HFFc6 (cell line): ENCODE measurements at places on chromosomes 11 and 22. TPM values are rescaled to one million over a fixed set of nuclear protein-coding genes. Genes with fewer than 3 reads are reported as not detected.

The TTC36 gene
- 0.34 and 0.60 TPM in 2 replicates for total RNA-seq

The APOC3 gene
- total RNA-seq = not detected in 3 replicates

The APOA1 gene
- not detected in 3 replicates for total RNA-seq

The TRIM29 gene
- total RNA-seq = 1.2 to 3.0 TPM (median 1.7 TPM) in 3 replicates

GRCh38 chr22:39773976-39774539 is 119.5 kb downstream of the ENTHD1 start:
- H3K27me3 ChIP-seq = peaks cover 7% of the 10 kb centered on the region
- 0 out of 2 replicates have a peak, but pooled peaks cover 7% of the 10 kb centered on the region for H3K4me1 ChIP-seq
- H3K4me3 ChIP-seq = no peak overlapping the region
- no peaks in the 10 kb centered on the region for H3K36me3 ChIP-seq
- DNase-seq = no peak

DNA sequence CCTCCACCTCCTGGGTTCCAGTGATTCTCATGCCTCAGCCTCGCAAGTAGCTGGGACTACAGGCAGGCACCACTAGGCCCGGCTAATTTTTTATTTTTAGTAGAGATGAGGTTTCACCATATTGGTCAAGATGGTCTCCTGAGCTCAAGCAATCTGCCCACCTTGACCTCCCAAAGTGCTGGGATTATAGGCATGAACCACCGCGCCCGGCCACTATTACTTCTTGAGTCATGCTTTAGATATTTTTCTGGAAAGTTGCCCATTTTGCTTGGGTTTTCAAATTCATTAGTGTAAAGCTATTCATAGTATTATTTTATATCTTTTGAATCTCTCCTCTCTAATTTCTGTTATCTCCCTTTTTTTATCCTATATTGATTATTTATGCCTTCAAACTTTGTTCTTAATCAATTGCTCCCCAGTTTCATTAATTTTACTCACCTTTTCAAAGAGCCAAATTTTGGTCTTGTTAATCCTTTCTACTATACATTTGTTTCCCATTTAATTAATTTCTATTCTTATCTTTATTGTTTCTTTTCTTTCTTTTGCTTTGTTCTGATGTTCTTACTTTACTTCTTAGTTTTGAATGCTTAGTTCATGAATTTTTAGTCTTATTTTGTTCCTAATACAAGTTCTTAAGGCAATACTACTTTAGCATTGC is 10.3 kb upstream of the RAC2 start:
- H3K36me3 ChIP-seq = no peaks in the 10 kb centered on the region
- H3K4me1 ChIP-seq = peaks cover 37% of the 10 kb centered on the region
- peaks cover 9% of the 10 kb centered on the region for H3K27me3 ChIP-seq
- no peak overlapping the region for H3K27ac ChIP-seq
- H3K4me3 ChIP-seq = peak overlapping the region; percentile 0; the same call in 1 of the 2 replicates
- peak; percentile 67 for DNase-seq

DNA sequence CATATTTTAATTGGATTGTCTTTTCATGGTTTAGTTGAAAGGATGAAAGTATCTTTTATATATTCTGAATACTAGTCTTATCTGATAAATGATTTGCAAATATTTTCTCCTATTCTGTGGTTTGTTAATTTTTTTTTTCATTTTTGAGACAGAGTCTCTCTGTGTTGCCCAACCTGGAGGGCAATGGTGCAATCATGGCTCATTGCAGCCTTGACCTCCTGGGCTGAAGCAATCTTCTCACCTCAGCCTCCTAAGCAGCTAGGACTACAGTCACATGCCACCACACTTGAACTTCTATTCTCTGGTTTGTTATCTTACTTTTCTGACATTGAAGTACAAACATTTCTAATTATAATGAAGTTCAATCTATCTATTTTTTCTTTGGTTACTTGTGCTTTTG is 30.0 kb upstream of the FAR1 start:
- no peak for DNase-seq
- H3K27me3 ChIP-seq = no peaks in the 10 kb centered on the region; the same call in 1 of the 2 replicates
- no peaks in the 10 kb centered on the region for H3K4me1 ChIP-seq
- H3K4me3 ChIP-seq = no peak overlapping the region
- no peak overlapping the region for H3K27ac ChIP-seq
- no peaks in the 10 kb centered on the region for H3K36me3 ChIP-seq

DNA sequence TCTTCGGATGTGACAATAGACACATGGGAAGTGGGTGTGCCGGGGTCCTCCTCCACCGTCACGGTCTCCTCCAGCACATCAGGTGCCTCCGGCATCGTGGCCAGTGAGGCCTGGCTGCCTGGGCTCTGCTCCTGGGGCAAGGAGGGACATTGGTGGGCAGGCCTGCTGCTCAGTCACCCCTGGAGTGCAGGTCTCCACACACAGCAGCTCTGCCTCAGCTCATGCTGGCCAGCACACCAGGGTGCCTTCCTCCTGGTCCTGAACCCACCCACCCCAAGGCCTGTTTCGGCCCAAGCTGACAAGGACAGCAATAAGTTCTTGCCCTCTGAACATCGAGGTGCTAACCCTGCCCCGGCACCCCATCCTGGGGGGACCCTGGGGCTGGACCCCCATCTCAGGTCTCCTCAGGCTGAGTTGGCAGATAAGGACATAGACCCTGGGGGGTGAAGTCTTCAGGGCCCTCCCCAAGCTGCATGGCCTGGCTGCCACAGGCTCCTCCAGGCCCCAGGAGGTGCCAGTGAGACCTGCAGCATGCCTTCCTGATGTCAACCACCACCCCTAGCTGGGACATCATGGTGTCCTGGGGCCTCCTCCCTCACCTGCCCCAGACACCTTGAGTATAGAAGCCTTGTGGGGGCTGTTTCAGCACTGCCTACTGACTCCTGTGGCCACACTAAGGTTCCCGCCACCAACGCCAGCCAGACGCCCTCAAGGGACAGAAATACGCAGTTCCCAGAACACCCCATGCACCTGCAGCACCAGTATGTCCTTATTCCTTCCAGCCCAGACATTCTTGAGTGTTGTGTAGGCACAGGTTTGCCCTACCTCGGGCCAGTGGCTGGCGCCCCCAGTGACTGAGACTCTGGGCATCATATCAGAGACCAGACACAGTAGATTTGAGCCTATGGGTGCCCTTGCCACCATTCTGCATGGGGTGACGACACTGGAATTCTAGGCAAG is 34.4 kb downstream of the ARVCF start:
- no peak for DNase-seq
- no peaks in the 10 kb centered on the region for H3K36me3 ChIP-seq
- peaks cover 16% of the 10 kb centered on the region for H3K4me1 ChIP-seq

DNA sequence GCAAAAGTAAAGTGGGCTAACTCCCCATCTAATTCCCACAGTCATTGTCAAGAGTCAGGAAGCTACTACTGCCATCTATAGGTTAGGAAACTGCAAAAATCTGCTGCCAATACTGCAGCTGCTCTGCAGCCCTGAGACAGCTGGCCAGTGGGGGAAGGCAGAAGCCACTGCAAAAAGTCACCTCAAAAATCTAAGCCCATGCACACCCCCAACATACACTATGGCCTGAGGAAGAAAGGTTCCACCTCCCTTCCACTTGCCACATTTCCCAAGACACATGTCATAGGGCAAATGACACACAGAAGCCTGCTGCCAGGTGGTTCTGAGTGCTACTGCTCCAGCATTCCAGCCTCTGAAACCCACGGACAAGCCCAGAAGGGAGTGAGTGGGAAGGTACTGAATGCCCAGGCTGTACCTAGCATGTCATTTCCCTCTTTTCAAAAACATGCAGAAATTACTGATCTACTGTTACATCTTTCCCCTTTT is 36.9 kb downstream of the DGCR2 start:
- peak overlapping the region; percentile 62 for H3K27ac ChIP-seq
- peak overlapping the region; percentile 32; the same call in 1 of the 2 replicates for H3K4me3 ChIP-seq
- peaks cover 16% of the 10 kb centered on the region for H3K36me3 ChIP-seq
- peaks cover 24% of the 10 kb centered on the region for H3K4me1 ChIP-seq
- peak; percentile 36 for DNase-seq

DNA sequence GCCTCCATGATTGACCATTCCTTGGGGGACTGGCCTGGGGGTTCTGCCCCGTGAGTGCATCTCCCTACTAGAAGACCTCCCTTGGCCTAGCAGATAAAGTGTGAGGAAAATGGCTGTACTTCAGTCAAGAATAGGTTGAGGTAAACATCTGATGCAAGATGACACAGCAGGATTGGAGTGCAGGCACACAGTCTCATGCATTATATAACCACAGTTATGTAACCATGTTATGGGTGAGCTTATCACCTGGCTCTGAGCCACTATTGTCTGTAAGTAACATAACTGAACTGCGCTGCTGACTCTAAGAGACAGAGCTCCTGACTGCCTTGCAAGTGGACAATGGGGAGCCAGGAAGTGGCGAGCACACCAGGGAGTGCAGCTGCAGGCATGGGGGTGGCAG is 378.7 kb upstream of the ANO5 start:
- H3K36me3 ChIP-seq = no peaks in the 10 kb centered on the region
- no peaks in the 10 kb centered on the region for H3K27me3 ChIP-seq
- no peak overlapping the region for H3K4me3 ChIP-seq
- no peaks in the 10 kb centered on the region for H3K4me1 ChIP-seq

DNA sequence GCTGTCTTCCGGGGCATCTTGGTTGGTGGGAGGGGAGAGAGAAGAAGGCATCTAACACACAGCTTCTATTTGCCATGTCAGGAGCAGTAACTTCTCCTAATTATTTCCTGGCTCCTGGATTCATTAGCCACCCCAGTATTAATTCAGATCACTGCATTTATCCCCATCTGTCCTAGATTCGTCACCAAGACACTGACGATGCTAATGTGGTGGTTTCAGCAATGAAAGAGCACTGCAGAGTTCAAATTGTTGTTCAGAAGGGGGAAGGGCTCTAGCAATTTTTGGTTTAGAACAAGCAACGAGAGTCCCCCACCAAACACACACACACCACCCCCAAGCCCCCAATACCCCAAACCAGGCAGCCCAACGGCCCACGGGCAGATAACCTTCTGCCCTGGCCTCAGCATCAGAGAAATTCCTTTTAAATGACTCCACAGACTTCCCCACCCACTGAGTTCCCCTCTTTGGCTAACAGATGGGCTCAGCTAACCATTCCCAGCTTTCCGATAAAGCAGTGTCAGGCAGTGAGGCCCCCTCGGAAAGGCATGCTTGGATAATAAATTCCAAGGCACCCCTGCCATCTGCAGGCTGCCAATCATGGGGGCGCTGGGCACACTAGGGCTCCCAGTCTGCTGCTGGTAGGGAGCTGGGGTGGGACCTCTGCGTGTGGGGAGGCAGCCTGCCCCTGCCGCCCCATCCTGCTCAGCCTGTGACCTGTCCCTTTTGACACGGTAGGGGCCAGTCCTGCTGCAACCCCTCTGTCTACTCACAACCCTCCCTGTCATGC is 453.5 kb downstream of the MIAT start:
- no peak for DNase-seq
- peaks cover 75% of the 10 kb centered on the region for H3K4me1 ChIP-seq
- peaks cover 10% of the 10 kb centered on the region for H3K27me3 ChIP-seq
- H3K36me3 ChIP-seq = peaks cover 5% of the 10 kb centered on the region; the same call in 1 of the 2 replicates
- peak overlapping the region; percentile 27 for H3K4me3 ChIP-seq
- H3K27ac ChIP-seq = no peak overlapping the region

DNA sequence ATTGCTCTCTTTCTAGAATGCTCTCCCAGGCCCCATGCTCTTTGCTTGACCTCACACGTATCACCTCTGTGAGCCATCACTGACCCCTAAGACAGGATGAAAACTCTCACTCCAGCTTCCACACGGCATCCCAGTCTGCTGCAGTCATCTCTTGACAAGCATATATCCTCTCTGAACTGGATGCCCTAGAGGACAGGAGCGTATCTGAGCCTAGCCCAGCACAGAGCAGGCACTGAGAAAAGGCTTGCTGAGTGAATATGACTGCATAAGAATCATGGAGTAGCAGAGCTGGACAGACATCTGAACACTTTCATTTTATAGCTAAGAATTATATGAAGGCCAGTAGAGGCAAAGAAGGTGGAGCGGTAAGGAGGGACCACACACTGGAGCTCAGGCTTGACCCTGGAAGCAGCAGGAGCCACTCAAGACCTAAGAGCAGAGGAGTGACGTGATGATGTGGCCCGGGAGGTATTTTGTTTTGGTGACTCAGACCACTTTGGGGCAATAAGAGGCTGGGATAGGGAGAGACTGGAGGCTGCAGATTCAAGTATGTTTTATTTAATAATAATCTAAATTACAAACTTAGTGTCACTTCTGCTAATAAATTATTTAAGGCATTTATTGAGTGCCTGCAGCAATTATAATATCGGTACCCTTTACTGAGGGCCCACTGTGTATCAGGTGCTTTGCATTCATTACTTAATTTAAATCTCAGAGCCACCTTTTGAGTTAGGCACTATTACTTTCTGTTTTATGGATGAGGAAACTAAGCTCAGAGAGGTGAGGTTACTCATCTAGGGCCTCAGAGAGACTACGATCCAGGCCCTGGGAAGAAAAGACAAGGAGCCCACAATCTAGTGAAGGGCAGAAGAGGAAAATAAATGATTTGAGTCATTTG is 42.6 kb downstream of the MAP6 start:
- DNase-seq = peak; percentile 74
- H3K36me3 ChIP-seq = no peaks in the 10 kb centered on the region
- H3K4me3 ChIP-seq = peak overlapping the region; percentile 47
- peaks cover 40% of the 10 kb centered on the region for H3K4me1 ChIP-seq

DNA sequence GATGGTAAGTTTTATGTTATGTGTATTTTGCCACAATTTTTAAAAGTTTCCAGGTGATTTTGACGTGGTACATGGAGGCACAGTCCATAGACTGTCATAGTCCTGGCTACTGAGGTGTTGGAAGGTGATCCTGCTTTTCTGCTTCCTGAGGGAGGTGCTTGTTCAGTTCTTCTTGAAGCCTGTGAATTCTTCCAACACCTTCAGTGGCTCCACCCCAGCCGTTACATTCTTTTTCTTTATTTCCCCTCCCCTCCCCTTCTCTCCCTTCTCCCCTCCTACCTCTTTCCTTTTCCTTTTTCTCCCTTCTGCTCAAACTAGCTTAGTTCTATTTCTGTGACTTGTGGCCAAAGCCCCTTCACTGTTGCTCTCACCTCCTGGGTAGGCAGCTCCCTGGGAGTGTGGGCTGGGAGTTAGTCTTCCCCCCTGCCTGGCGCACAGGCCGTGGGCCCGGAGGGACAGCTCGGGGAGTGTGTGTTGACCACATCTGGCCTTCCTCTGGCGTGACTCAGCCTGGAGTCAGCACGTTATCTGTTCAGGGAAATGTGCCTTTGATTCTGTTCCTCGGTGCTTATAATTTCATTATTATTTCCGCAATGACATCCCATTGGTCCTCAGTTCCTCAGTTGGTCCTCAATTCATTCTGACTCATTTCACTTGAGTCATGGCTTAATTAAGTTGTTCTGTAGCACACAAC is 566.2 kb downstream of the TBC1D22A start:
- H3K27me3 ChIP-seq = peaks cover 5% of the 10 kb centered on the region
- peak overlapping the region; percentile 76 for H3K27ac ChIP-seq
- peaks cover 37% of the 10 kb centered on the region for H3K4me1 ChIP-seq
- peak overlapping the region; percentile 44 for H3K4me3 ChIP-seq
- peak; percentile 90 for DNase-seq

GRCh38 chr11:110000031-110000502 is 93.1 kb upstream of the ZC3H12C start:
- DNase-seq = peak; percentile 88
- no peaks in the 10 kb centered on the region; the same call in 1 of the 2 replicates for H3K27me3 ChIP-seq
- peak overlapping the region; percentile 22; the same call in 1 of the 2 replicates for H3K4me3 ChIP-seq
- peaks cover 18% of the 10 kb centered on the region for H3K4me1 ChIP-seq
- H3K27ac ChIP-seq = peak overlapping the region; percentile 47
- H3K36me3 ChIP-seq = no peaks in the 10 kb centered on the region
